Stimulated activated CD4-positive, alpha-beta T cell treated with anti-CD3 and anti-CD28 coated beads, Interleukin-1b, Interleukin-23, amount 100 ng/mL, for 24 hours (primary cell): ENCODE measurements at places on chromosomes 7 and 10.

DNA sequence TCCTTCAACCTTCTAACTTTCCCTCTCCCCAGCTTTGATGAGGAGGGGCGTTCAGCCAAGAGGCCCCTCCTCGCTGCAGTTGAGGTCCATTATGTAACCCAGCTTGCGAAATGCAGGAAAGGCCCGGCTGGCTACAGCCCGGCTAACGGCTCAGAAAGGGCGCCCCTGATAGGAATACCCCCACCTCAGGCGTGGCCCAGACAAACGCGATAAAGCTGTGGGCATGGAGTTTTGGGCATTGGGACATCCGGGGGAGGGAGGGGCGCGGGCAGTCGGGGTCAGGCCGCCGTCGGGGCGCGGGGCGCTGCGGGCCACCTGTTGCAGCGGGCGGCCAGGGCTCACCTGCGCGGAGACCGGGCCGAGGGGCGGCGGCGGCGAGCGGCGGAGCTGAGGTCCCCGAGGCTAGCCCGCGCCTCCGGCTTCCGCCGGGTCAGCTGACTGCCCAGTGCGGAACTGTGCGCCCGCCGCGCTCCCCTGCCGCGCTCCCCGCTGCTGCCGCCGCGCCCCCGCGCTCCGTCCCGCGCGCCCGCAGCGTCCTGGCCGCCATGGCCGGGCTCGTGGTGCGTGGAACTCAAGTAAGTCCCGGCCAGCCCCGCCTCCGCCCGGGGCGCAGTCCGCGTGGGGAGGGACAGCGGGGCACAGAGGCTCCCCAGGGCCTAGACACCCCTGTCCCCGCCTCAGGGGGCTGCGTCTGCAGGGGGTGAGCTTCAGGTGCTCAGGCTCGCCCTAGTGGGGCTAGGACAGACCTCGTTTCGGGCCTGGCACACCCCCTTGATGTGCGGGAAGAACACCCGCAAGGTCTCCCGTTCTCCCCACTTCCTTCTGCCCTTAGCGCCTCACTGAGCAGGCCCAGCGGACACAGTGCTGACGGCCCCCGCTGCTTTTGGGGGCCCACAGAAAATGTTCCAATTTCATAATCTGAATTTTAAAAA lies at the start of gene LRMDA:
Gene LRMDA (plus strand): TSS at position 445 of the 932 bp plus-strand sequence.
- no peak for DNase-seq

- no peak for DNase-seq
These were observed 133.7 kb downstream of the ARHGAP22 start for GRCh38 chr10:48470893-48471805.

GRCh38 chr10:75074711-75075445 lies 36.6 kb upstream of the SAMD8 start:
- no peak for DNase-seq

GRCh38 chr7:37050801-37051200 lies 326.5 kb upstream of the AOAH start:
- no peak for DNase-seq

- no peak for DNase-seq
These were observed 151.2 kb upstream of the GPR26 start for GRCh38 chr10:123514996-123515395.

GRCh38 chr10:73244866-73245477 lies 2.1 kb downstream of the DNAJC9 start:
- no peak for DNase-seq

DNA sequence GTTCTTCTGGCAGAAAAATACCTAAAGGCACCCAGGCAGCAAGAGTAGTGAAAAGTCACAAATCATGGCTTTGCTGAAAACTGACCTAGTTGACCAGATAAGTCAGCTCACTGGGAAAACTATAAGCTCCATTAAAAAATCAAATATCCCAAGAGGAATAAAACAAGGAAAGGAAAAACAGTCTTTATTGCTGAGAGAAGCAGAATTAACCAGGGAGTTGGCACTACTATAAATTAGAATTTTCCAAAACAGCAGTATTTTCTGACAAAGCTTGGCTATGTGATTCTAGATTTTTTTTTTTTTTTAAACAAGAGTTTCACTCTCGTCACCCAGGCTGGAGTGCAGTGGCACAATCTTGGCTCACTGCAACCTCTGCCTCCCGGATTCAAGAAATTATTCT lies 12.6 kb downstream of the CCDC172 start:
- DNase-seq: no peak

- no peak for DNase-seq
These were observed 212.1 kb downstream of the VTI1A start for GRCh38 chr10:112658900-112659638.

- no peak for DNase-seq
These were observed 13.8 kb downstream of the LRRN3 start for GRCh38 chr7:111104710-111105109.

- no peak for DNase-seq
These were observed 919 bp downstream of the MAFK start for GRCh38 chr7:1531263-1531978.

- no peak for DNase-seq
These were observed 17.6 kb upstream of the RASGEF1A start for GRCh38 chr10:43284341-43284910.

DNA sequence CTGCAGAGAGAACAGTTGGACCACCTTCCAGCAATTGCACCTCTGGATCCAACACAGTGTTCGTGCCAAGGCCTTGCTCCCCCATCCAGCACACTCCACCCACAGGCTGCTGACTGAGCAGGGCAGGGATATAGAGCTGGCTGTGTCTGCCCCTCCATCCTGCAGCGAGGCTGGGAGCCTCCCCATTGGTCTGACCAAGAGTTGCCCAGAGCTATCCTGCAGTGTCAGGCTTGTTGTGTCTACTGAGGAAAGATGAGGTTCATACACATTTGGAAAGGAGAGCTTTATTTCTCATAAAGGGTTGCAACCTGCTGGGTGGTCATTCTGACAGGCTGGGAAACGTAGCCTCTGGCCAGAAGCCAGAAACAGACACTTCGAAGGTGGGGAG lies 27.1 kb downstream of the PRF1 start:
- no peak for DNase-seq
